ENCODE measurements at places on chromosomes 1 and 21. TPM values are rescaled to one million over a fixed set of nuclear protein-coding genes. Genes with fewer than 3 reads are reported as not detected.
A peak's percentile ranks its signal among the peaks of the same experiment; 100 is the strongest.

- H3K27me3 ChIP-seq, result no peaks in the 10 kb centered on the region
- peak; percentile 60 for DNase-seq
- no peaks in the 10 kb centered on the region for H3K4me1 ChIP-seq
- H3K4me3 ChIP-seq, result no peak overlapping the region
Observed at GRCh38 chr1:206143537-206144172, 26.5 kb upstream of the AVPR1B start.

DNA sequence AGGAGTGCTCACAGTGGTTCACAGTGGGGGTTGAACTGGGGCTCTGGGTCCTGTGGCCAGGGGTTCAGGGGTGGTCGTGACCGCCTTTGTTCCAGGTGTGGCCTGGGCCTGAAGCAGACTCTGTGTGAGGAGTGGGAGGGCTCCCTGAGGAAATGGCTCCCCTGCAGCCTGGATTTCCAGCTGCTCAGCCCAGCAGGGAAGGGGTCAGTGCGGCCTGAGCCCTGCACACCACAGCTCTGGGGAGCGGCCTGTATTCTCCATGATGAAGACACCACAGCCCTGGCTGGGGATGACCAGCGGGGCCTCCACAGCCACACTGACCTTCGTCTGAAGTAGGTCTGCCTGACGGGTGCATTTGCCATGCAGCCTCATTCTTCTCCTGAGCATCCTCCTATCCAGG, 16.7 kb downstream of the PYCR2 start:
- H3K4me3 ChIP-seq, result no peak overlapping the region
- H3K27me3 ChIP-seq, result no peaks in the 10 kb centered on the region
- H3K4me1 ChIP-seq, result peaks cover 9% of the 10 kb centered on the region
- no peaks in the 10 kb centered on the region for H3K36me3 ChIP-seq
- no peak overlapping the region for H3K27ac ChIP-seq
- no peak for DNase-seq

- H3K27ac ChIP-seq, result no peak overlapping the region
- peaks cover 21% of the 10 kb centered on the region for H3K27me3 ChIP-seq
- no peak overlapping the region for H3K4me3 ChIP-seq
- no peaks in the 10 kb centered on the region for H3K36me3 ChIP-seq
Observed at GRCh38 chr1:16720351-16721223, 19.7 kb upstream of the RNU1-4 start.

DNA sequence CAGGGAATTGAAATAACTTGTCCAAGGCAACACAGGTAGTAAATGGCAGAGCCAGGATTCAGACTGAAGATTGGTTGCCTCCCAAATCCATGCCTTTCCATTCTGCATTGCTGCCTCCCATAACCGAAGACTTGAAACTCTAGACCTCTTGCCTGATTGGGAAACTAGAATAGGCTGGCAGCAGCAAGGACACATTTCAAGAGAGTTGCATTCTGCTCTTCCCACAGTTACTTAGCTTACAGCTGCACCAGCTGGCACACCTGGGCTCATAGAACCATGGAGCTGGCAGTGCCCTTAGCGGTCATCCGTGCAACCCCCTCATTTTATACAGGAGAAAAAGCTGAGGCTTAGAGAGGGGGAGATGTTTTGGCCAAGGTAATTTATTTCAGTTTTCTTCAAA, 8.0 kb downstream of the TRNAU1AP start:
- no peak overlapping the region for H3K27ac ChIP-seq
- no peak overlapping the region for H3K4me3 ChIP-seq
- DNase-seq, result no peak
- H3K27me3 ChIP-seq, result no peaks in the 10 kb centered on the region
- H3K36me3 ChIP-seq, result peaks cover 80% of the 10 kb centered on the region

DNA sequence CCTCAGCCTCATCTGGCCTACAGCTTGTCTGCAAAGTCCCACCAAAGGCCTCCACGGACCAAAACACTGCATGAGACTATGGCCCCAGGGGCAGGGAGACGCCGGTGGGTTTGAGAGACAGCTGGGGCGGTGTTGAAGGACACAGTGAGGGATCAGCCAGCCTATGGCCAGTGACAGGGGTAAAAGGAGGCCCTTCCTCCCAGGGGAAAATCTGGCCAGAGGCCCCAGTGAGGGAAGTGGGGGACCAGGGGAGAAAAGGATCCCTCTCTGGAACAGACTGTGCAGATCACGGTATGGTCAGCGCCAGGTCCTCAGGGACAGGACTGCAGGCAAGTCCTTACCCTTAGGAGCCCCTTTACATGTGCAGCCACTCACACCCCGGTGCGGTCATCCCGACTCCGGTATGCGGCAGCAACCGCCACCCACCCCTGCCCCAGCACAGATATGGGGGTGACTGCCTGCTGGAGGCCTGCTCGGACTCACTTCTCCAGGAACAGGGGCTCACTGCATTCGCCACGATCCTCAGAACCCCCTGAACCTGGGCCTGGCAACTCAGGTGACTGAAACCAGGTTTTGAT, 1.3 kb downstream of the CERS2 start:
- DNase-seq, result no peak
- peaks cover 80% of the 10 kb centered on the region for H3K4me1 ChIP-seq
- H3K36me3 ChIP-seq, result peaks cover 8% of the 10 kb centered on the region

MARK1 gene
- total RNA-seq, result 17.9 TPM

Measured in esophagus muscularis mucosa (tissue), 4 donors.